ENCODE measurements at places on chromosomes 12 and 14. TPM values are rescaled to one million over a fixed set of nuclear protein-coding genes. Genes with fewer than 3 reads are reported as not detected.

The CCDC196 gene
- total RNA-seq, result not detected

The NFYB gene
- total RNA-seq, result 36.0 TPM

The FGF23 gene
- total RNA-seq, result 0.24 TPM

The KCNMB4 gene
- 23.3 TPM for total RNA-seq

The KRT75 gene
- not detected for total RNA-seq

The GALC gene
- 10.9 TPM for total RNA-seq

The RFLNA gene
- 11.3 TPM for total RNA-seq

The KRT7 gene
- 11.5 TPM for total RNA-seq

The PAPLN gene
- 9.3 TPM for total RNA-seq

The KRT6C gene
- not detected for total RNA-seq

The WDR20 gene
- total RNA-seq, result 25.9 TPM

The SRP54 gene
- total RNA-seq, result 57.0 TPM

The ADSS1 gene
- 10.0 TPM for total RNA-seq

The STX2 gene
- 22.7 TPM for total RNA-seq

The SIX4 gene
- 41.6 TPM for total RNA-seq

The SMCO2 gene
- 0.32 TPM for total RNA-seq

The GDF11 gene
- 20.7 TPM for total RNA-seq

The STAC3 gene
- total RNA-seq, result 3.4 TPM

The BCL11B gene
- 9.1 TPM for total RNA-seq

The COL2A1 gene
- total RNA-seq, result 24.3 TPM

The BDKRB1 gene
- not detected for total RNA-seq

Measured in WTC11 (cell line).